Gastroesophageal sphincter (tissue), 4 donors: ENCODE measurements at places on chromosomes 16 and 17.
A peak's percentile ranks its signal among the peaks of the same experiment; 100 is the strongest.

DNA sequence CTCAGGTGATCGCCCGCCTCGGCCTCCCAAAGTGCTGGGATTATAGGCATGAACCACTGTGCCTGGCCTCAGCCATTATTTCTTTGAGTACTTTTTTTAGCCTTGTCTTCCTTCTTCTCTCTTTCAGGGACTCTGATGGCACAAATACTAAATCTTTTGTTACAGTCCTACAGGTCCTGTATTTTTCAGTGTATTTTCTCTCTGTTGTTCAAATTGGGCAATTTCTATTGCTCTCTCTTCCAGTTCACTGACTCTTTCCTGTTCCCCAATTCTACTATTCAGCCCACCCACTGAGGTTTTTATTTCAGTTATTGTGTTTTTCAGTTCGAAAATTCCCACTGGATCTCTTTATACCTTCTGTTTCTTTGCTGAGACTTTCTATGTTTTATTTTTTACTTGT, 7.5 kb upstream of the DOK4 start:
- no peak for ATAC-seq

GRCh38 chr17:35089586-35090296, 26.2 kb upstream of the RFFL start:
- ATAC-seq: peak; percentile 16

- ATAC-seq: no peak
Observed at GRCh38 chr16:65534121-65534528, 412.3 kb upstream of the CDH11 start.

DNA sequence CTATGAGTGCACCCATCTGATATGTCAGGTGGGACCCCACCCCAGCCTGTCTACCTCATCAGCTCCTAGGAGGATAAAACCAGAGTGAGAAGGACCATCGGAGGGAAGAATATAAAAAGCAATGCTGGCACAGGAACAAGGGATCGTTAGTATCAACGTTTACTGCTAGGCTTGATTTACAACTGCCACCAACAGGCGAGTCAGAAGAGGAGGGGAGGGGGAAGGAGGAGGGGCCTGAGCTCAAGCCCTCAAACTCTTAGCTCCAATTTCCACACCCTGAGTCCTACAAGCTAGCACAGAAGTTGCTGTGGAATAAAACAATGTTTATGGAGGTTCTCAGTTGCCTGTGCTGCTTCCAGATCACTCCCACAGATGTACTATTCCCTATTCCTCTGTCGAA, 234.5 kb downstream of the C16orf78 start:
- no peak for ATAC-seq

- ATAC-seq: peak; percentile 6
Observed at GRCh38 chr16:85461814-85462713, 151.1 kb upstream of the GSE1 start.

DNA sequence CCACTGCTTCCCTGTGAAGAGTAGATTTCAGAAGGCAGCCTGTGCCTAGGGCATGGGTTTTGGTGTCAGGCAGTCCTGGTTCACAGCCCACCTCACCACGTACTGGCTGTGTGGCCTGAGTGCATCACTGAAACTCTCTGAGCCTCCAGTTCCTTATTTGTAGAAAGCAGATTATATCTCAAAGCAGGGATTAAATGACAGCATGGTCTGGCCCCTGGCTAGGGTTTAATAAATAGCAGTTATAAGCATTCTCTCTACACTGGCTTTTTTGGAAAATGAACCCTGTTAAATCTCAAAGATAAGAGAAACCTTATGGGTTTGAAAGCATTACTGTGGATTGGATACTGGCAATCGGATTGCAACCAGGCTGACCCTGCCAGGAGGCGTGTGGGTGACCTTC, 2.9 kb upstream of the MT1M start:
- ATAC-seq: no peak

- no peak for ATAC-seq
Observed at GRCh38 chr16:4450931-4451519, 23.4 kb downstream of the NMRAL1 start.

DNA sequence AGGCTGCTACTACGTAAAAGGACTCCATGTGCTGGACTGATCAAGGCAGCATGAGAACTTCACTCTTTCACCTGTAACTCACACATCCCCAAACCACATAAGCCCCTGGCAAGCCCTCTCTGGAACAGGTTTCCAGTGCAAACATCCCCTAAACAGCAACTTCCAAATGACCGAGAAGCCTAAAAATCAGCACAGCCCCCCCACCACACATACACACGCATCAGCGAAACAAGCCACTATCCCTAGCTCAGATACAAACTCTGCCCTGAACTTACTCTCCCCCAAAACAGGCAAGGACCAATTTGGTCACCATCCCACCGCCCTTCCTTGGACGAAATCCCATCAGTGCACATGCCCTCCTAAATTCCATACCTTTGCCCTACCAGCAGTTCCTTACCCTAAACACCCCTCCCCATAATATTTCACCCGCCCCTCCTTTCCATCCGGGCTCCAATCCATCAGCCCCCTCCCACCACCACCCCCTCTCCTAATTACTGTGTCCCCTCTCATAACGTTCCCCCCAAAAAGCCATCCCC, 735 bp downstream of the LSM12 start:
- no peak for ATAC-seq

DNA sequence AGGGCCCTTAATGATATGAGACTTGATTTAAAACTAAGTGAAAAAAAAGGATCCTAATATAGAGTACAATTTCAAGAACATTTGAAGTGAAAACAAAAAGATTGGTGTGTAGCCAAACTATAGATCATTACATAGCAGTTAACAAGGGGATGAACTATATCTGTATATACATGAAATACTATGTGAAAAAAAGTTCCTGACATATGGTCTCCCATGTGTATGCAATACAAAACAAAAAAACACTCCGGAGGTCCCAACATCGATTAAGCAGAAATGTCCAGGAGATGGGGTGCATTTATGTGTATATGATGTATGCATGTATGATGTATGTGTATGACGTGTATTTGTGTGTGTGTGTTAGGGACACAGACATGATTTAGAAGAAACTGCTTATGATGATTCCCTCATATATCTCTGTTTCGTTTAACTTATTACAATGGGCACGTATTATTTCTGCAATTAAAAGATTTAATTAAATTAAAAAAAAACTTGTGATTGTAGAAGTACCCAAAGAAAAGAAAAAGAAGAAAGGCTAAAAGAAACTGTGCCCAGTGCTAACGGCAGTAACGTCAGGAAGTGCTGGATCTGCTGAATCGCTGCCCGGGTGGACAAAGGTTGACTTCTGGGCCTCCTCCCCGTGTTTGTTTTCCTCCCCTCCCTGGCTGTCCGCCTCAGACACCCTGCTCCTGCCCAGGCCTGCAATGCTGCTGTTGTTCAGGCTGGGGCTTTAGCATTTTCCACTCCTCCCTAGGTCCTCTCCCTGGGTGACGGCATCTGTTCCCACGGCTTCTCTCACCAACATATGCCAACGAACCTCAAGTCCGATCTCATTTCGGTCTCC, 36.9 kb downstream of the TBX4 start:
- ATAC-seq: no peak

GRCh38 chr16:70473446-70474319, 19.3 kb downstream of the FCSK start:
- ATAC-seq: no peak

GRCh38 chr16:81585785-81586184, 141.2 kb downstream of the CMIP start:
- no peak for ATAC-seq

DNA sequence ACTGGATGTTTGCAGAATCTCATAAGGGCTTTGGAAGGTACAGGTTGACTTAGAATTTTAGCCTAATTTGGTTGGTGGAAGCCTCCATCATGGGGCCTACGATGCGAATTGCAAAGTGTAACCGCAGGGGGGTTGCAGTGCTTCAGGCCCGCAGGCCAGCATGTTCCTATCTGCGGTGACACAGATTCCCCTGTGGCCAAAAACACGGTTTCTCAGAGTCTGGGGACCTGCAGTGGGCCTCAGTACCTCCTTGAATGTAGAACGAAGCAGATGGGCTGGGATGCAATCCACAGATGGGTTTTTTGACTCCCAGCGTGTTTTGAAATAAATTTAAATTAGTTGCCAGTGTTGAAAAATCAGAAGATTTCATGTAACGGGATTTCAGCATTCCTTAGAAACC, 34.7 kb downstream of the KIAA0513 start:
- no peak for ATAC-seq

DNA sequence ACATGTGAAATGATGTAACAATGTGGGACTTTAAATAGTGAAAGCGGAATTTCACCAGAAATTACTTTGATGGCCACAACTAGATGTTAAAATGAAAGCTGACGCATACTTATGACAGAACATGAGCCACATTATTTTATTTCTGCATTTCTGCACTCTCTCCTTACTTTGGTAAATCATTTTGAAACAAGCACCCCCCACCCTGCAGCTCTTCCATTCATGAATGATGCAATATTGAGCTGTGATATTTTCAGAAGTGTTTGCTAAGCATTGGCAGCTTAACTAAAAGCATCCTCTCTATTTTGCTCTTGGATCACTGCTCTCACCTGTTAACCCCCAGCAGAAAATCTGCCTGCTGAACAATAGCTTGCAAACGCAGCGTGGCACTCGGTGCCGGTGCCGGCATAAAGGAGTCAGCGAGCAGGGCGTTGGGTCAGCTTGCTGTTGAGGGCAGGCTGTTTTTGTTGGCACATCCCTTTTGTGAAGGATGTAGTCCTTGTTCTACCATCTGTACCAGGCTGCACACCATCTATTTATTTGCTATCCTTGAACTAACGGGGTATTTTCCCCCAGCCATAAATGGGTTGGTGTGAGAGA, 30.8 kb upstream of the CBLN1 start:
- no peak for ATAC-seq

DNA sequence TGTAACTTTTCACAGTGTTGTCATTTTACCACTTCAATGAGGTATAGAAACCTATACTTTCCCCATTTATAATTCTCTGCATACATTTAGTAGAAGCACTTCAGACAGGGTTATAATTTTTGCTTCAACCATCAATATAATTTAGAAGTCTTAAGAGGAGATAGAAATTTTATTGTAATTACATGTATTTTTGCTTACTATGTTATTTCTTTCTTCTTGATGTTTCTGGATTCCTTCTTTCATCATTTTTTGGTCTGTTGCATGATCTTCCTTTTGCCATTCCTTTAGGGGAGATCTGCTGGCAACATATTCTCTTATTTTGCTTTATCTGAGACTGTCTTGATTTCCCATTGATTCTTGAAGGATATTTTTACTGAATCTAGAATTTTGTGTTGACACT, 31.1 kb downstream of the SPECC1 start:
- no peak for ATAC-seq

GRCh38 chr17:27562777-27563455, 68.1 kb upstream of the LGALS9 start:
- no peak for ATAC-seq

- peak; percentile 76 for ATAC-seq
Observed at GRCh38 chr17:40722241-40722640, 18.7 kb upstream of the KRT24 start.
